MG63 (cell line): ENCODE measurements at places on chromosomes 5 and 9. TPM values are rescaled to one million over a fixed set of nuclear protein-coding genes. Genes with fewer than 3 reads are reported as not detected.

The CTXN3 gene
- not detected in 2 replicates for total RNA-seq

- no peak for DNase-seq
These were observed 262.4 kb downstream of the GRIA1 start for GRCh38 chr5:153752890-153753289.

GRCh38 chr5:9657819-9658218, 27.7 kb upstream of the TAS2R1 start:
- no peak for DNase-seq

DNA sequence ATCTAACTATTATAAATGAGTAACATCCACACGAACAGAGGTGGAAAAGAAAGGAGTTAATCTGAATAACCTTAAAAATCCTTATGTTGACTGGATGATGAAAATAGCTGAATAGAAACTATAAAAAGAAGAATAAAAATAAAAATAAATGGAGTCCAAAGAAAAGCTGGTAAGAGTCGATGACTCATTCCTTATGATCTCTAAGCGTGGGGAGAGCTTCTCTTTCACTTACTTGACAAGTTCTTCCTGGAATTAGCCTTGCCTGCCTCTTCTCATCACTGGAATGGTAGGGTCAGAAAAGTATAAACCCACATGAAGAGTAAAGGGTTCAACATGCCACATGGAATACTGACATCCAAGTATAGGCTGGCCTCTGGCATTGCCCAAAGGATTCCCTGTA, 477.0 kb upstream of the RGMB start:
- no peak for DNase-seq

DNA sequence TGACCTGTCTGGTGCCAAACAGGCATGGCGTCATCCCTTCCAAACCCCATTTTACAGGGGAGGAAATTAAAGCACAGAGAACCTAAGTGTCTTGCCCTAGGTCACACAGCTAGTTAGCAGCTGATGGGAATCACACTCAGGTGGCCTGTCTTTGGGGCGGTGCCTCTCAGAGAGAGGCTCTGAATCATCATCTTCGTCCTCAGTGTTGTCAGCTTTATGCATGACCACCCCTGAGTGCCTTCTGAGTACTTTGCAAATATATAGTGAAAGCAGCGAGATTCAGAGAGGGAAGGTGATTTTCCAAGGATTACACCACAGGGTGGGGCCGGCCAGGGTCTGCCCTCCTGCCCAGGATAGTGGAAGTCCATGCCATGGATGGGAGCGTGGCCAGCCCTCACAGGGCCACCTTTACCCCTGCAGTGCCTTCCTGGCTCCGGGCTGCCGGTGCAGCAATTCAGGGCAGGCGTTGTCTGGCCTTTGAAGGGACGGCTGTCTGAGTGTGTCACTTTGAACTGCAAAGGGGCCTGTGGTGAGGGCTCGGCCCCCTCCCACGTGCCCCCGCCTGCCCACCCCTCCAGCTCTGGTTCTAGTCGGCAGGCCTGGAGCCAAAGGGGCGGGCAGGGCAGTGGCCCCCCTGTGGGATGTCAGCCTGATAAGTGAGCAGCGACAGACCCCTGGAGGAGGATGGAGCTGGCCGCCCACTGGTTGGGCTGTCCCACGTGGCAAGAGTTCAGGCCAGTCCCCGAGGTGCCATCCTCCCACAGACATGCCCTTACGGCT, 16.9 kb downstream of the LMX1B start:
- no peak for DNase-seq

DNA sequence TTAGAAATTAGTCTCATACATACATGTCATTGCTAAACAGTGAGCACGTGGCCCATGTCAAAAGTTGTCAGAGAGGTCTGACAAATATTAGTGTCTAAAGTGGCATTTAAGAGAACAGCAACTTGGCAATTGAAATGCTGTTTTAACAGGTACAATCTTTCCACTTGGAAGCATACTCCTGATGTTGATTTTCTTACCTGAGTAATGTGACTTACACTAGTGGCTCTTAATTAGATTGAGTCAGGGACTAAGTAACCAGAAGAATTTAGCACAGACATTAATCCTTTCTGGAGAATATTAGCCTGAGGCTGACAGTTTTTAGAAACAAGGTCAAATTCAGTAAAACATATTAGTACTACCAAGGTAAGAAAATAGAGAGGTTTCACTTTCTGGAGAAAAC, 357.0 kb upstream of the ZNF608 start:
- no peak for DNase-seq

DNA sequence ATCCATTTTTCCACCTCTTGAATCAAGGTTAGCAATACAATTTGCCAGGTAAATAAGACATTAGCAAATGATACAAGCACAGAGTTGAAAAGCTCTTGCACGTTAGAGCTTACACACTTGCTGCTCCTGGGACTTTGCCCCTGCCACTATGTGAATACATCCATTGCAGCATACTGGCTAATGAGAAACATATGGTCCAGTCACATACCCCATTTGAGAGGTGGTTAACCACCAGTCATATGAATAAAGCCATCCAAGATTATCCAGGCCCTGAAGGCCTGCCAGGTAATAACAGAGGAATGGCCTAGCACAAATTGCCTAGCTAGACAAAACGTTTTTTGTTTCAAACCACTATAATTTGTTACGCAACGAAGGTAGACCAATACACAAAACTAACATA, 45.8 kb upstream of the FTMT start:
- DNase-seq, result no peak

GRCh38 chr5:73564675-73565074, 764 bp downstream of the ANKRA2 start:
- peak; percentile 6 for DNase-seq

DNA sequence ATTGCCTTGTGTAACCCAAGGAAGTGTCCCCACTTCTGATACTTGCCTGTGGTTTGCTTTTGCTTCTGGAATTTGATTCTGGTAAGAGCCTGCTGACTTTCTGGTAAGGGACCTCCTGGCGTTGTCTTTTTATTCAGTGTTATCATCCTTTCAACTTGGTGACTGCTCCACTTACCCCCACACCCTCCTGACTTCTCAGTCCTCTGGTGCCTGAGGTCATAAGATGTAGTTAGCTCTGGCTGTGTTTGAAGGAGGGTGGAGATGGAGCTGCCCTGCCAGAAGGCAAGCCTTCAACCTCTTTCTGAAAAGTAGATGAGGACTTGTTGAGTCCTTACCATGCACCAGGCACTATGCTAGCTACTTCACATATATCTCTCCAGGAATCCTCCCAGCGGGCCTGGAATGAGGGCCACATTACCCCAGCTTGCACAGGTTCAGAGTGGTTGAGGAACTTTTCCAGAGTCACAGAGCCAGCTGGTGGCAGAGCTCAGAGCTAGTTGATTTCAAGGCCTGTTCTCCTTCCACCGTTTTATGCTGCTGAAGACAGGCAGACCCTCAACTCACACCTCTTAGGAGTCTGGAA, 45.2 kb upstream of the PITX1 start:
- no peak for DNase-seq

The RPL7A gene
- 2,766 and 2,991 TPM in 2 replicates for total RNA-seq

GRCh38 chr9:130765137-130766020, 69.7 kb upstream of the ABL1 start:
- DNase-seq, result no peak

- DNase-seq, result no peak
These were observed 42.1 kb downstream of the CXXC5 start for GRCh38 chr5:139690064-139690802.

- DNase-seq, result no peak
These were observed 1.9 kb upstream of the RUSC2 start for GRCh38 chr9:35488021-35488420.

DNA sequence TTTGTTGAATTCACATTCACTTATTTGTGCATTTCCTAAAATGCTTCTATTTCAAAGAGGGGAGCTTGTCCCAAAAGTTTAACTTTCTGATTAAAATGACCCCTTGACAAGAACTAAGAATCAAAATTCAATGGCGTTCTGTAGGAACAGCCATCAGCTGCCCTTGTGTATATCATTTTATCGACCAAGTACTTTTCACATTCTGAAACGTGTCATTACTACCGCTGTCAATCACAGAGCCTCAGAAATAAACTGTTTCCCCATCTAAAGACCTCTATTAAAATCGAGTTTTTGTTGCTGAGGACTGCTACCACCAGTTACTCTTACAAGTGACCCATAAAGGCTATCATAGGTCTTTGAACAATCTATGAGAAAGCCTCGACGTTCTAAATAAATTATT, 1.6 kb upstream of the FOXD1 start:
- DNase-seq, result no peak

DNA sequence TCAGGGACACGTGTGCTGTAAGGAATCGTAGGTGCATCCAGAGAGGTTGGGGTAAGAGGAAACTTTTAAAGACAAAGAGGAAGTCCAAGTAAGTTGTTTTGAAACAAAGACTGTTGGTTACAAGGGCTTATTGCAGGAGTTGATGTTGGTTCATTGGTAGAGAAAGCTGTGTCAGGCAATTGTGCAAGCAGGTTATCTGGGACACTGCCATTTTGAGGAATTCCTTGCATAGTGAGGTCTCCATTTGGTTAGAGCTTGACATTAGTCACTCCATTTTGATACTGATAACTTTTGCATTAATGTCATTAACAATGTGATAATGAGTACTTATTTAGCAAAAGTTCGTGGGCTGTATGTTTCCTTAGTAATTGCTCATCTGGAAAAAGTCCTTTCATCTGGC, 24.9 kb downstream of the CNOT6 start:
- DNase-seq, result no peak

The F2RL2 gene
- 0.20 and 9.5 TPM in 2 replicates for total RNA-seq
